ENCODE measurements at places on chromosomes 7 and 10.

DNA sequence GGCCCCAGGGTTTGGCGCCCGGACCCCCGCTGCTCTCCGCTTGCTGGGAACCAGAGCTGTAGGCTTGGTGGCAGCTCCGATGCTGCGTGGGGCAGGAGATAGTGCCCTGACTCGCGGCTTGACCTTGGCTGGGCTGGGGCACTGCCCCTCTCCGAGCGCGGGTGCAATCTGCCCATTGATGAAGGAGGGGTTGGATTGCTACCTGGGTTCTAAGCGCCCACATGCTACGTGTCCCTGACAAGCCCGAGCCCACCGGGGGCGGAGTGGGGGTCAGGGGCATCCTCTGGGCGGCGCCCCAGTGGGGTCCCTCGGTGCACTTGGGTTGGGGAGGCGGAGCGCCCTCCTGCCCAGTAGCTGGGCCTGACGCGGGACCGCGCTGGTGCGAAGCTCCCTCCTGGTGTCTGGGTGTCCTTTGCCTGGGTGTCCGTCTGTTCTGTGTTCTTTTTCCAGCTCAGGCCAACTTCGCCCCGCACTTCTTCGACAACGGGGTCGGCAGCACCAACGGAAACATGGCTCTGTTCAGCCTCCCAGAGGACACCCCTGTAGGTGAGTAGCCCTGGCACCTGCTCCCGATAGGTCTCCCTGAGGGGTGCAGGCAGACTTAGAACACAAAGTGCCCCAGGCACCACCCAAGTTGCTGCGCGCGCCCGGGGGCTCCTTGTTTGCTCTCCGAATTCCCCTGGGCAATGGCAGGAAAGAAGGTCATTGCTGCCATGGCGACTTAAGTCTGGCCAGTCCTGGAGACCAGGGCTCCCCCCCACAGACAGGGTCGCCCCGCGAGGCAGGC lies 900 bp downstream of the CDHR1 start:
- DNase-seq = no peak

- DNase-seq = no peak
Measured at GRCh38 chr7:69790977-69791724, 192.9 kb downstream of the AUTS2 start.

DNA sequence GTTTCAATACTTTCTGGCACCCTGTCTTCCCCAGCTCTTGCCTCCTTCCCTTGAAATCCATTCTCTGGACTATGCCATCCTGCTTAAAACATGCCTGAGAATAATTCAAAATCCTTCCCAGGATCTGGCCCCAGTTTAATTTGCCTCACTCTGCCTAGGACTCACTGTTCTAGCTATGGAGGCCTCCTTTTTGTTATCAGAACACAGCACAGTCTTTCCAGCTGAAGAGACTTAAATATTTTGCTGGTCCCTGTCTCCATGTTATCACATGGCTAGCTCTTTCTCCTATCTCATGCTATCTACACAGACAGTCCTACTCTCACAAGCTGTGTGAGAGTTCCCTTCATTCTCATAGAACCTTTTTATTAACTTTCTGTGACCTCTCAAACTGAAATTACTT lies 194.8 kb downstream of the RNLS start:
- DNase-seq = no peak

DNA sequence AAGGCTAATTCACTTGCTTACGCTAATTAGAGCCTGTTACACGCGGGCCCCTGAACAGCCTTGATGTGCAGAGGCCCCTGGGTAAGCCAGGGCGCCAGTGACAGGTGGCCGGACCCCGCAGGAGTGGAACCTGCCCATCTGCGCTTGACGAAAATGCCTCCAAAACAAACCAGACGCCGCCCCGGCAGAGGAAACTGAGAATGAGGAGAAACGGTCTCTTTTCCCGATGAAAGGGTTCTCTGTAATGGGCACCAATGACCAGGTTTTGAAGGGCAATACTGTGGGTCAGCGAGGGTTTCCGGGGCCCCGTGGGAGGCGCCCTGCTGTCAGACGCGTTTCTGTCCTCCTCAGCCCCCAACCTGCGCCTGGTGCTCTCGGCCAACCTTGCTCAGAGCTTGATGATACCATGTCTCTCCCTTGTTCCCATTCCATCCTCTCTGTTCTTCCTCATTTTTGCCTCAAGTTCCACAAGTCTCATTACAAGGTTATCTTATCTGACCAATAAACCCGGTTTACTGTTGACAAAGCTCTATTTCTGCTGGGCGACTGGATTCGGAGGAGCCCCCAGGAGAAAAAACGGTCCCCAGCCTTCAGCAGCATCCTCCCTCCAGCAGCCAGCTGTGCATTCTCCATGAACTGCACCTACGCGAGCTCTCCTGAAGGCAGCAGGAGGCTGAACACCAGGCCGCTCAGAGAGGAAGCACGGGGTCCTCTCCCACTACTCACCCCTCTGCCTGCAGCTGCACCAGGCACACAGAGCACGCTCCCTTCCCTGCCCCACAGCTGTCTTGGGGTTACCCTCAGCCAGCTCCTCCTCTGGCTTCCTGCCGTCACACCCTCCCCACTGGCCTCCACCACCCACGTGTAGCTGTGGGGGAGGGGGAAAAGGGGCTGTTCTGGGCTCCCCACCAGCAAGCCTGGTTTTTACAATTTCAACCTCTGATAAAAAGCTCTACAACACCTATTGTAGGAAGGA lies 202.0 kb downstream of the MAD1L1 start:
- DNase-seq = no peak

DNA sequence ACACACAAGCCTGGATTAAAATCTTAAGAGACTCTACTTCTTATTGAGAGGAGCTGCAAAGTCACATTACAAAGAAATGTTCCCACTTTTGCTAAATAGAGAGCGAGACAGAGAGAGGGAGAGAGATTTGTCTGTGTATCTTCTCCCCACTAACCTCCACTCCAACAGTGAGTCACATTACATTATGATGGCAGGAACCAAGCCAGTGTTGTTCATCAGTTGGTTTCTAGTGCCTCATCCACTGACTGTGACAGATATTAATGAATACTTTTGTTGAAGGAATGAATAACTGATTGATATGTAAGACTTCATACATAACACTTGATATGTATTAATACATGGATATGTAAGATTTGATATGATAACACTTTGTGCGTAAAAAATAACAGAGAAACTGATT lies 258.2 kb upstream of the SORCS1 start:
- no peak for DNase-seq

- DNase-seq = no peak
Measured at GRCh38 chr10:17432723-17433122, 21.7 kb downstream of the ST8SIA6 start.

GRCh38 chr7:25862261-25863004 lies 289.6 kb upstream of the NFE2L3 start:
- DNase-seq = peak; percentile 98

Data from NK-92 treated with Interleukin-12 subunit alpha and Interleukin-12 subunit beta, amount 100 ng/mL, for 24 hours (cell line).